ENCODE measurements at places on chromosomes 4 and X. TPM values are rescaled to one million over a fixed set of nuclear protein-coding genes. Genes with fewer than 3 reads are reported as not detected.

DNAAF6 gene
- total RNA-seq = not detected

IL15 gene
- total RNA-seq = 4.1 TPM

- peak; percentile 26 for DNase-seq
These were observed 25.3 kb upstream of the S100P start for GRCh38 chr4:6668391-6668790.

GRCh38 chr4:16833722-16834121 lies 64.7 kb downstream of the LDB2 start:
- DNase-seq = no peak

GRCh38 chr4:828641-829271 lies 2.8 kb upstream of the CPLX1 start:
- DNase-seq = peak; percentile 48

- no peak for DNase-seq
These were observed 6.7 kb upstream of the UVSSA start for GRCh38 chr4:1340181-1340747.

IL13RA2 gene
- not detected for total RNA-seq

GRCh38 chrX:10370976-10371375 lies 214.2 kb downstream of the CLCN4 start:
- no peak for DNase-seq

TRAM1L1 gene
- not detected for total RNA-seq

PORCN gene
- total RNA-seq = 8.7 TPM

- DNase-seq = no peak
These were observed 16.4 kb downstream of the SCARB2 start for GRCh38 chr4:76197031-76197743.

PPP4R3C gene
- not detected for total RNA-seq
